ENCODE measurements at places on chromosomes 4 and X.
A peak's percentile ranks its signal among the peaks of the same experiment; 100 is the strongest.

DNA sequence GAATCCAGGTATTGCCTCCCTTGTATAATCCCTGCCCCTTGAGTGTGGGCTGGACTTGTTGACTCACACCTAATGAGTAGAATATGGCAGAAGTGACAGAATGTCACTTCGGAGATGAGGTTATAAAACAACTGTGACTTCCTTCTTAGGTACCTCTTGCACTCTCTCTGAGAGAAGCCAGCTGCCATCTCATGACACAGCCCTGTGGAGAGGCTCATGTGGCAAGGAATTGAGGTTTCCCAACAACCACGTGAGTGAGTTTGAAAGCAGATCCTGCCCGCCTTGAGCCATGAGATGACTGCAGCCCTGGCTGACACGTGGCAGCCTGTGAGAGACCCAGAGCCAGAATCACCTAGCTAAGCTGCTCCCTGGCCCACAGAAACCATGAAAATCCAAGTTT lies 13.5 kb downstream of the ASB11 start:
- DNase-seq = no peak

- DNase-seq = no peak
Observed at GRCh38 chr4:95432466-95432865, 116.3 kb downstream of the UNC5C start.

DNA sequence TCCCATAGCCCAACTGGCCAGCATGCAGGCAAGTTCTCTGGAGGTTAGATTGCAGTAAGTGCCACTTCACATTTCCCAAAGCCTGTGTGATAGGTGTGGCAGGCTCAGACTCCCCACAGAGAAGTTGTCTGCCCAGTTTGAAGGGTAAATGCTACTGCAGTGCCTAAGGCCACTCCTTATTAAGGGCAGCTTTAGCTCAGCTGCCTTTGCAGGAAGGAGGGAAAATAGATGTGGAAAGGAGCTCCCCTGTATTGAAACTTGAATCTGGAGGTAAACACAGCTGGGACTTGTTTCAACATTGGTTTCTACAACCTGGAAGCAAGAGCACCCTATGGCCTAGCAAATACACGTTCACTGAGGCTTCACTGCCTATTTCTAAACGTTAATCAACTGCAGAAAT lies 22.4 kb downstream of the NEXMIF start:
- no peak for DNase-seq

DNA sequence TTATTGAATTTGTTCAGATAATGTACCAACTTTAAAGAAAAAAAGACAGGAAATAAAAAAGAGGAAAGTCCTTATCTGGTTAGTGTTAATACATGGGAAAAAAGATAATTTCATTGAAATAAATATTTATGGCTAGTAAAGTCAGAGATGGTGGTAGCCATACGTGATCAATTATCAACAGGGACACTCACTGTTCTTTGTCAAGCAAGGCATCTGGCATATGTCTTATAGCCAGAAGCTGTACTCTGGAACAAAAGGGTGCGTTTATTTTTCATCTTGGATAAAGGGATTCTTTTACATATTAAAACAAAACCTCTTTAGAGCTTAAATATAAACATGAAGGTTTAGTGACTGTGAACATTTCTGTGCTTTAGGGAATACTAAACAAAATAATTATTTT lies 26.7 kb downstream of the HDX start:
- no peak for DNase-seq

DNA sequence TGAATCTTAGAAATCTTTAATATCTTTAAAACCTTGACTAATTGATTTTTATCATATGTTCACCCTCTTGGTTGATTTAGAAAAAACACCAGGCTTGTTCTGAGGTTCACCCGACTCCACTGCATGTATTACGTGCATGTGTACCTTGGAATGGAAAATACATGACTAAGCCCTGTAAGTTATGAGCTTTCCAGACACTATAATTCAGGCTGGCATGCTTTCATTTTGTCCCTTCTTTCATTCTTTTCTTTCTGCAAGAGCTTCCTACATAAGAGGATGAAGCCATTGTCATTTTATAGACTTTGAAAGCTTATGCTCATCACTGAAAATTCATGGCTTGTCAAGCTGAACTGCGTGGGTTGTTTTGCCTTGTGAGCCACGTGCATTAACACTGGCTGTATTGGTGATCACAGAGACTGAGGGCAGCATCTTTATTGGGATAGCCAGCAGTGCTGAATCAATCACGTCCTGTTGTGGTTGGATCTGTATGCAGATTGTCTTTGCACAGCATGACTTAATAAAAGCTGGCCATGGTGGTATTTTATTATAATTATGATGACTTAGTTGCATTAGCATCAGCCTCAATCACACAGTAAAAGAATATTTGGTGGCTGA lies 141.9 kb downstream of the SLIT2 start:
- DNase-seq = no peak

DNA sequence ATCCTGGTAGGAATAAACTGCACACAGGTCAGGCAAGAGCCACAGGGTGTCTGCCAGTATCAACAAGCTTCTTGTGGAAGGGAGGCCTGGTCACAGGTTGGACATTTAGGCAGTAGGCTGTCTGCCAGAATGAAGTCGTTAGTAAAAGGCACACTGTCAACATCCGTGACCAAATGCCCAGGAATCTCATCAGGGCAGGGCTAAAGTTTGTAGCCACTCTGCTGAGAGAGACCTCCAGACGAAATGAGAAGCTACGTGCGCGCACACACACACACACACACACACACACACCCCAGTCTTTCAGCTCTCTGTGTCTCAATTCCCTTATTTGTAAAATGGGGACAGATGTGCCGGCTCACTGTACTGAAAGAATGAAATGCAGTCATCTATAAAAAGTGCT lies 408.7 kb upstream of the ZFP42 start:
- no peak for DNase-seq

DNA sequence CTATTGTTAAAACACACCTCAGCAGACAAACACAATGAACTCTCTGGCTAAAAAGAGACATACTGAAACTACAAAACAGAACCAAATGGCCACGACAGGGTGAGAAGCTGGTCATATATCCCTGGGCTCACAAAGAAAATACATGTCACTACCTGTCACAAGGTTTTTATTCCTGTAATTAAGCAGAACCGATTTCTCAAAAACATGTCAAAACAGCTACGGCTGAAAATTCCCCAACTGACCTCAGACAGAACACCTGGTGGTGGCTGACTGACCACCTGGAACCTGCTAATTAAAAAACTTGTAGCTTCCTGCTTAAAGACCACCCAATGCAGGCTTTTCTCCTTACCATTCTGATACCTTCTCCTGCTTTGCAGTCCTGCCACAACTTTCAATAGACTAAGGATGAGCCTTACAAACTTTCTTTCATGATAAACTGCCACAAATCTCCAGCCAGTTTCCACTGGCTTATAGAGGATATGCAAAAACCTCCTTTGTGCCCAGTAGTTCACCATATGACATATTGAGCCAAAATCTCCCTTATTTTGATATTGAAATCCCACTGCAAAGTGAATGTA lies 571.9 kb downstream of the SPOCK3 start:
- DNase-seq = no peak

DNA sequence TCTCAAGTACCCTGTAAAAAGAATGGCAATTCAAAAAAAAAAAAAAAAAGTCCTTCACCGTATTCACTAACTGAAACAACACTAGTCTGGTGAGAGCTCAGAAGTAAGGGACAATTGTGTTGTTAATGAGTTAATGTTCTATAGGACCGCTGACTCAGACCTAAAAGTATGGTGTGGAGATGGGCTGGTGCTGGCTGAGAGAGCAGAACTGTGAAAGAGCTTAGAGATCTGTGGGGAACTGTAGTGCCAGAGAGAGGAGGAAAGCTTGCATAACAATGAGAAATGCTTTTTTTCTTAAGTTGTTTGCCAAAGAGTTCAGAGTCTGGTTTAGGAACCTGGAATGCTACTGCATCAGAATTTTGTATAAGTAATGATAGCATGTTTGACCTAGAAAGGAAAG lies 65.1 kb downstream of the LHFPL1 start:
- no peak for DNase-seq

DNA sequence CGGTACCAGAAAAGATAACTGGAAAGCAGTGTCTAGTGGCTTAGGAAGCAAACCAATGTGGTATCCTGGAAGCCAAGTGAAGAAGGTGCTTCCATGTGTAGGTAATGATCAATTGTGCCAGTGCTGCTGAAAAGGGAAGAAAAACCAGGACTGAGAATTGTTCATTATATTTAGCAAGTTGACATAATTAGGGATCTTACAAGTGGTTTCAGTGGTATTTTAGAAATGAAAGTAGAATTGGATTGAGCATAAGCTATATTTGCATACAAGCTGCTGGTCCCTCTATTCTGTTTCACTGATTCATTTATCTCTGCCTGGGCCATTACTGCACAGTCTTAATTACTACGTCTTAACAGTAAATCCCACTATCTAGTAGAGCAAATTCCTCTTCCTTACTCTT lies 32.3 kb downstream of the PRDM8 start:
- DNase-seq = no peak

- no peak for DNase-seq
Observed at GRCh38 chrX:138791551-138791950, 80.0 kb upstream of the FGF13 start.

DNA sequence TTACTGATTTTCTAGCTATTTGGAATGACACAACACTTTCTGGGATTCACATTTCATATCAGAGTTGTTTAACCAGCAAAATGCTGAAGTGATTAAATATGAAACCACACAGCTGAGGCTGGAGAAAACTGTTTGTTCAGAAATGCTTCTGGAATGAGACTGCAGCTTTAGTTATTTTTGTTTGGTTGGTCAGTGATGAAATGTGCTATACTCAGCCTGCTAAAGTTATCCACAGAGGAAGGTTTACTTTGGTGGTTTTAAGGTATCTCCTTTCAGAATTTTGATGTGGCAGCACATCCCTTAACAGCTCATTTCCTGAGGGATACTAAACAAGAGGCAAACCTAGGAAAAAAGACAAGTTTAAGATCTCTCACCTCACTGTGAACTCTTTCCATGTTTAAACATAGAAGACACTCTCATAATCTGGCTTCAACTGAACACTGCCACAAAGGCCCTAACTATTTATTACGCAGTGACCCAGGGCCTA lies 106.6 kb upstream of the PDE5A start:
- DNase-seq = no peak

DNA sequence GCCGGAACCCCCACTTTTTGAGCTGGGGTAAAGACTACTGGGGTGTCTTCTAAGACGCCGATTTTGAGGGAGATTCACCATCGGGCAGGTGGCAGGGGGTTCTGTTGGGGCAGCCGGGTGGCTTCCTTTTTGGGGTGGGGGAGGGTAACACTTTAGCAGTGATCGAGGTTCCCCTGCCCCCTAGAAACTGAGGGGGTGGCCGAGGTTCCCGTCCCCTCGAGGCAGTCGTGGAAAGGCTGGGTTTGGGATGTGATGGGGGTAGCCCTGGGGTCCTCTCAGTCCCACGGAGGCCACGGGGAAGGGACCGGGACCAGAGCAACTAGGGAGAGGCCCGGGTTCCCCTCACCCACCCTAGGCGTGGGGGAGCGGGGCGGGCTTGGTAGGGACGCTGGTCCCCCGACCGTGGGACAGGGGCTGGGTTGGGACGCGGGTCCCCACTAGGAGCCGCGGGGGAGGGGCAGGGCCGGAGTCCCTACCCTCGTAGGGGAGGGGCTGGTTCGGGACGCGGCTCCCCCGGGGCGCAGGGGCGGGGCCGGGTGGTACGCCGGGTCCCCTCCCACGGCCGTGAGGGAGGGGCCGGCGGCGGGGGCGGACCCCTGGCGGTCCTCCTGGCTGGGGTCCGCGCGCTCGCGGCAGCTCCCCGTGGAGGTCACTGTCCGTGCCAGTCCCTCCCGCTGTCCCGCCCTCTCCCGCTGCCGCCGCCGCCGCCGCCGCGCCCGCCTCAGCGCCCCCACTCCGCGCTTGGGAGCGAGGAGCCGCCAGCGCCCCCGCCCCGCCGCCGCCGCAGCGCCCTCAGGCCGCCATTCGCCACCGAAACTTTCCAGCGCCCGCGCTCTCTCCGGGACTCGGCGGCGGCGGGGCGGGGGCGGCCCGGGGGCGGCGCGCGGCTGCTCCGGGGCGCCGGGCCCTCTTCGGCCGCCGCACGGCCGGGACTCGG lies at the start of gene TBL1X:
Gene TBL1X (plus strand): TSS at position 624 of the 937 bp plus-strand sequence. CDS start 188,529 bp downstream, outside the sequence.
- peak; percentile 34 for DNase-seq

GRCh38 chrX:21503593-21503992 lies 129.4 kb downstream of the CNKSR2 start:
- DNase-seq = no peak

DNA sequence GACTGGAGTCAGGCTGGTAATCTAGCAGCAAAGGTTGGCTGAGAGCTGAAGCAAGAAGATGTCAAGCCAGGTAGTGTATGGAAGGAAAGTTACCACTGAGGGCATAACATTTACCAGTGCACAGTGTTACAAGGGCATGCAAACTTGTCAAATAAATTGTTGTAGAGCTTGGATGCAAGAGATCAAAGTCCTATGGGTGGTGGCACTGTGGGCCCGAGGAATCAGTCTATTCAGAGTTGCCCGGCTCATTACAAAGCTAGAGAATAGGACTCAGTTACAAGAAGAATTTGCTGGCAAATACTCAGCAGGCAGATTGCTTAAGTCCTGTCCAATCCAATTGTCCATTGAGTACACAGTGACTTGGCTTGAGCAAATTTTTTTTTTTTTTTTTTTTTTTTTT lies 2043.8 kb downstream of the ARAP2 start:
- DNase-seq = no peak

- DNase-seq = peak; percentile 11
Observed at GRCh38 chr4:177505171-177505615, 63.0 kb upstream of the AGA start.

GRCh38 chrX:23127586-23127985 lies 127.8 kb downstream of the DDX53 start:
- DNase-seq = no peak

DNA sequence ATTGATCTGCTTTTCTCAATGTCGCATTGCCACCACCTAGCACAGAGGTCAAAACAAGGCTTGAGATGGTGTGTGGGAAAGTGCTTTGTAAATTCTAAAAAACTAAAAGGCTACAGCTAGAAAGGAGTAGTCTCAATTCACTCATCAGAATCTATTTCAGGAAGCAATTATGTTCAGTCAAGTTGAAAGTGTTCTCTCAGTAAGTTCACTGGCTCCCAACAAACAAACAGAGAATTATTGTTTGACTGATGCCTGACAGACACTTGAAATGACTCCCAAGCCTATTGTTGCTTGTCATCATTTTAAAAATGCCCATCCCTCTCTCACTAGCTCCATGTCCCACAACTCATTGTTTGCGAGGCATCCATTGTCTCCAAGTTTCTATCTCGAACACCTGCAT lies 419.6 kb upstream of the CPEB2 start:
- DNase-seq = no peak

- DNase-seq = no peak
Observed at GRCh38 chrX:16212024-16212423, 44.7 kb downstream of the MAGEB17 start.

- DNase-seq = no peak
Observed at GRCh38 chr4:14247767-14248166, 620.2 kb upstream of the BOD1L1 start.

GRCh38 chr4:187464573-187464972 lies 531.0 kb upstream of the ZFP42 start:
- DNase-seq = no peak
